Stimulated activated CD8-positive, alpha-beta memory T cell treated with anti-CD3 and anti-CD28 coated beads, Interleukin-12 subunit alpha, Interleukin-12 subunit beta, amount 100 ng/mL, for 1 hour (primary cell): ENCODE measurements at places on chromosomes 5 and 9.

- no peak for DNase-seq
These were observed 161.5 kb downstream of the GABRB2 start for GRCh38 chr5:161385027-161385426.

DNA sequence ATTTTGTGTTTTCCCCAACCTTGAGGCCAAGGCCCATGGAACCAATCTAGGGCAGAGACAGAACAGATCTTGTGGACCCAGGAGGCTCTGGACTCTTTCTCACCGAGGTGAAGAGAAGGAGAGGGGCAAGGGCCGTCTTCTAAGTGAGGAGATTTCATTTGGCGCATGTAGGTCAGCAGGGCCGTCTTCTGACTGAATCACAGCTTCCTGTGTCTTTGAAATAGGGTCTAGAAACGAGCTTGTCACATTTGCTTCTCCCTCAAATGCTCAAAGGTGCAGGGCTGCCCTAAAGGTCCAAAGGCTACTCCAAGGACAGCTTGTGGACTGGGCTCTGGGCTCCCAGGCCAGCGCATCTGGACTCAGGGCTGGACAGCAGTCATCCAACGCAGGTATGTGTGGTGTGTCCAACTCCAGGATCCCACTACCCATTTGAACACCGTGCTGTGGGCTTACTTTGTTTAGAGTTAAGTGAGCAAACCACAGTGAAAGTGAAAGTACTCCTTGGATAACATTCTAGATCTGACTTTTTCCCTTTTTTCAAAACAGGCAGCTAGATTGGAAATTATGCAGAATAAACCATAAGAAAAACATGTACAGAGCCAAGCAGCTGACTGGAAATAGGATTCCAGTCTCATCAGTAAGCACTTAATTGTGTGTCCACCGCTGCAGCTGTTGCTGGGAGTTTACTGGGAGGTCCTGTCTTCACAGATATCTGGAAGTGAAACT lies 357.0 kb downstream of the GADD45G start:
- DNase-seq = no peak

DNA sequence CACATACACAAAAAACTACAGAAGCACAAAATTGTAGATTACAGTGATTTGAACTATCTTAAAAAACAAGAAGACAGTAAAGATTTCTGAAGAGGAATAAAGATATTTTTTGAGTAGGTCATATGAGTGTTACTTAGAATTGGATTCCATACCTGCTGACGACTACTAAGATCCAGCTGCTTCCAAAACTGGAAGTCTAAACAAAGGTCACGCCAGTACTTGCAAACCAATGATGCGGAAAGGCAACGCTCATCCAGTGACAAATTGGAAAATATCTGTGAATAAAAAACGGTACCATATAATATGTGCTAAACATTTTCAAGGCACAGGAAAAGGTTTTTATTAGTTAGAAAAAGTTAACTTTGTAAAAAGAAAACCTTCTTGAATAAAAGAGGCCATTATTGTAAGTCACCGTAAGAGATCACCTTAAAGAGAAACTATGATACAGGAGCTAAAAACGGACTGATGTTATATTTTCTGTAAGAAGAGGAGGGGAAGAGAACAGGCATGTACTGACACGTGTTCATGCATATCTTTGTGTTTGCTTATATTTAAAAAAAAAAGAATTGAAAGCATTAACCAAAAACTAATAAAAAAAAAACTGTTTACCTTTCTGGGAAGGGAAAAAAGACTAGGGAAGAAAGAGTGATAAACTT lies 14.1 kb downstream of the FBXL17 start:
- DNase-seq = no peak

GRCh38 chr9:113368982-113369854 lies 7.6 kb downstream of the HDHD3 start:
- no peak for DNase-seq

GRCh38 chr9:19386502-19387044 lies 6.5 kb upstream of the RPS6 start:
- no peak for DNase-seq

DNA sequence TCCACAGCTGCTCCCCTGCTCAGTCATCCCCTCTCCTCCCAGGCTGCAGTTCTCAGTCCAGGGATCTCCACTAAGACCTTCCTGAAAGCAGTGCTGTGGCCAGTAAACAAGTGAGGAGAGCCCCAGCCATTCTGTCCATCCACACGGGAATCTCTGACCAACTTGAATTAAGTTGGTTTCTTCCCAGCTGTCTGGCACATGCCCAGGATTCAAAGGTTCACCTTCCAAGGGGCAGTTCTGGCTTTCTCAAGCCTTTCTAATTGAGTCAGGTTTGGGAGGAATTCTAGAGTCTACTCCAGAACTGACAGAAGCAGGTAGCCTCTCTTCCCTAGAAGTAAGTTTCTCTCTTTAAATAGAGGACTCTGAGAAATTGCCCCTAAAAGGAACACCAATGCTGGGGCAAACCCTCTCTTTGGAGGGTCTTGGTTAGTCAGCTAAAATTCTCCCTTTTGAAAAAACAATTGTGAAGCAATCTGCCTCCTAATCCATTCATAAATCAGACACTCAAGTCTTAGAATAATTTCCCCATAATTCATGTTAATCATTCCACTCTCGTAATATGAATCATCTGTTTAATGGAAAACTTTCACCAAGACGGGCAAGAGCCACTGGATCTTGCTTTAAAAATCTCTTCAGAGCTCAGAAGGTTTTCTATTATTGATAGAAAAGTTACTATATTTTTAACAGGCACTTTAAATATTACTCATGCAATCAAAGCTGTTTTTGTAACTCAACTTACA lies 133.8 kb downstream of the SPOCK1 start:
- no peak for DNase-seq

- DNase-seq = no peak
These were observed 18.3 kb upstream of the CD180 start for GRCh38 chr5:67214707-67215447.

DNA sequence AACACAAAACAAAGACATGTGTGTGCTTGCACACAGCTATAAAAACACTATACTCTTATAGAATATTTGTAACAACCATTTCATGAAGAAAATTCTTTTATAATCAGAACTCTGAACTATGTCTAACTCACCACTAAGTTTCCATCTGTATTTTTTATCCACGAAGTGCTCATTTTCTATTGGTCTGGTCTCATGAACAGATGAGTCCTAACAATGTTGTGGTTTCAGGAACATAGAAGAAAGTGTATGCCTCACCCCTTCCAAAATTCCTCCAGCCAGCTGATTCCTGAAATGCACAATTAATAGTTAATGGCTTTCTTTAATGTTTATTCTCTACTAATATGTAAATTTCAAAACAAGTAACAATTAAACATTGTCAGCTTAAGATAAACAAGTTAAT lies 325.3 kb upstream of the GRAMD2B start:
- DNase-seq = no peak

DNA sequence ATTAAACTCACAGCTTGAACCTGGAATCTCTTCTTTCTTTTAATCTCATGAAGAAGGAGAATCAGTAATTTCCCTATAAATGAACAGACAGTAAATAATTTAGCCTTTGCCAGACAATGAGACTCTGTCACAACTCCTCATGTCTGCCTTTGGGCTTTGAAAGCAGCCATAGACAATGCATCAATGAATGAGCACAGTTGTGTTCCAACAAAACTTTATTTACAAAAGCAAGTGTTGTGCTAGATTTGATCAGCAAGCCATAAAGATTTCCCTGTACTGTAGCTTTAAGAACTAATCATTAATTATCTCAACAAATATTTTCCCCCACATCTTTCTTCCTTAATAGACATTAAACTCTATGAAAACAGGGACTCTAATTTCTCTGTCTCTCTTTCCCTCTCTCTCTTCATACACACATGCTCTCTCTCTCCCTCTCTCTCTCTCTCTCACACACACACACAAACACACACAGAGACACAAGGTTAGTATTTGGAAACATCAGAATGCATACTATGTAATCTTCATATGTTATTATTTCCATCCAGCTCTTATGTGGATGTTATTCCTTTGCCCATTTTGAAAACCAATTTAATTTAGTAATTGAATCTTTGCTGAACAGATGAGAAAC lies 1209.8 kb upstream of the CDH6 start:
- no peak for DNase-seq

GRCh38 chr5:58452566-58453258 lies 7.2 kb downstream of the PLK2 start:
- no peak for DNase-seq

GRCh38 chr5:96254980-96255691 lies 177.9 kb downstream of the PCSK1 start:
- no peak for DNase-seq

DNA sequence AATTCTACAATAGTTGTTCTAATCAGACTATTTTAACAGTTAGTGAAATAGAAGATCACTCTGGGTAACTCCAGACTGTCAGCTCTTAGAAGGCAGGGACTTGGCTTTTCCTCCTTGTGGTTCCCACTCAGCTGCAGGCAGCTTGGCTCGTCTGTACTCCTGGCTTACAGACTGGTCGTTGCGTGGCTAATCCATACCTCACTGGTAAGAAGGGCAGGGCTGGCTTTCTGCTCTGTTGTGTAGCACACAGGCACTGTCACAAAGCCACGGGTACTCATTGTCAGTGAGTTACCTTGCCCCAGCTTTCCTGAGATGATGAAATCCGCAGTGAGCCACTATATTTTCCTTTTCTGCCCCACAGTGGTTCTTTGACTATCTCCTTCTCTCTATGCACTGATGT lies 1.8 kb upstream of the PRLR start:
- no peak for DNase-seq

DNA sequence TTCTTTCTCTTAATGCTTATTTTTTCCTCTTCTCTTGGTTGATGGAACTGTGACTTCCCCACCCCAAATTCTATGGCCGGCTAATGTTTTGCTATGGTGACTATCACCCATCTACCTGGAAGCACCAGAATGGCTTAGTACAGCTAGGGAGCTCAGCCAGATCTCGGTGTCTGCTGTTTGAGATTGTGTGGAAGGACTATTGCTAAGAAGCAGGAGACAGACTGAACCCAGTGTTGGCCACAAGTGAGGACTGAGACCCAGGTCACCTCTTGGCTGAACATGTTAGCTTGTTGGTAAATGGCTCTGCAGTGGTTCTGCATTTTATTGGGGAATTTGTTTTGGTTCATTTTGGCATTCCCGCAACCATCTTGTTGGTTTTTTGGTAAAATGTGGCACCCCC lies 2.7 kb downstream of the PRRC2B start:
- DNase-seq = no peak

GRCh38 chr9:36717276-36717675 lies 144.6 kb downstream of the MELK start:
- no peak for DNase-seq

DNA sequence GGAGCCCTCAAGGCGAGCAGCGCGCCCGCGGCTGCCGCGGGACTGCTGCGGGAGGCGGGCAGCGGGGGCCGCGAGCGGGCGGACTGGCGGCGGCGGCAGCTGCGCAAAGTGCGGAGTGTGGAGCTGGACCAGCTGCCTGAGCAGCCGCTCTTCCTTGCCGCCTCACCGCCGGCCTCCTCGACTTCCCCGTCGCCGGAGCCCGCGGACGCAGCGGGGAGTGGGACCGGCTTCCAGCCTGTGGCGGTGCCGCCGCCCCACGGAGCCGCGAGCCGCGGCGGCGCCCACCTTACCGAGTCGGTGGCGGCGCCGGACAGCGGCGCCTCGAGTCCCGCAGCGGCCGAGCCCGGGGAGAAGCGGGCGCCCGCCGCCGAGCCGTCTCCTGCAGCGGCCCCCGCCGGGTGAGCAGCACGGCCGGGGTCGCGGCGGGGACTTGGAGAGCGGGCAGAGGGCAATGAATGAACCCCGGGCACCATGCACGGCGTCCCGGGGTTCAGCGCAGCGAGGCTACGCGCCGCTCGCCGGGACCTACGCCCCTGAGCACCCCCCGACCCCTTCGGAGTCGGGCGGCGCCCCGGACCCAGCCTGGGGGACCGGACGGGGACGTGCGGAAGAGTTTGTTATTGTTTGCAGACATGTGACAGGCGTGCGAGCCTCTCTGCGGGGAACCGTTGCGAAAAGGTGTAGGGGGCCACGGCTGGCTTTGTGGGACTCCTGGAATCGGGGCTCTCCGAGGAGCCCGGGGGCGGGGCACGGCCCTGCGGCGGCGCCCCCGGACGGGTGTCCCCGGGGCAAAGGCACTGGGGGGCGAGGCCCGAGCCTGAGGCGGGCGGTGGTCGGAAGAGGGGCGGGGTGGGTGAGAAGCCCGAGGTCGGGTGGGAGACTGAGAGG lies 553 bp downstream of the MAP3K1 start:
- DNase-seq = no peak

- DNase-seq = no peak
These were observed 36.2 kb downstream of the TNFSF8 start for GRCh38 chr9:114894206-114894605.

DNA sequence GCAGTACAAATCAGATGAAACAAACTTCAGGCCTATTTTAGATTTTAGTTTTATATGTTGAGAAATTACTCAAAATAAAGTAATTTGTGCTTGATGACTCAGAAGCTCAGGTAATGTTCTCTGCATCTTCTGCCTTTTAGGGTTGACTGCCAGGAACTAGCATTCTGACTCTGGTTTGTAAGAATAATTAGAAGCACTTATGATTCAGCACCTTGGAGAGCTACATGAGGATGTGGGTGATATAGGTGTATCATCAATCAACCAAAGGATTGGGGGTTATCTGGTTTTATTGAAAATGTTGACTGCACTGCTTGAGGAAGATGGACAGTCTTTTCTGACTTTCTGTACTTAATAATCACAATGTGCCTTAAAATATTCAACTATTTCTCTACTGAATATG lies 118.7 kb upstream of the SGCD start:
- no peak for DNase-seq

DNA sequence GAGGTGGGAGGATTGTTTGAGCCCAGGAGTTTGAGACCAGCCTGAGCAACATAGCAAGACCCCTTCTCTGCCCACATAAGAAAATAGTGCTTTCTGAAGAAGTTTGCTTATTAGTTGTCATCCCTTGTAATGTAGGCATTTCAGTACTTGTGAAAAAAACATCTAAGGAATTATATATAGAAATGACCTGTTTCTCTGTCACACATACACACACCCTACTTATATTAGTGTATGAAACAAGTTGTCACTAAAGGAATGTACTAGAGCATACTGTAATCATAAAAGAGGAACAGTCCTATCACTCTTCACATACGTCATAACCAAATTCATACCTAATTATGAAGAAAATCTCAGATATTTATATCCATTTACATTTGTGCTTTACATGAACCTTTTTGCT lies 122.0 kb downstream of the NIPBL start:
- DNase-seq = no peak

DNA sequence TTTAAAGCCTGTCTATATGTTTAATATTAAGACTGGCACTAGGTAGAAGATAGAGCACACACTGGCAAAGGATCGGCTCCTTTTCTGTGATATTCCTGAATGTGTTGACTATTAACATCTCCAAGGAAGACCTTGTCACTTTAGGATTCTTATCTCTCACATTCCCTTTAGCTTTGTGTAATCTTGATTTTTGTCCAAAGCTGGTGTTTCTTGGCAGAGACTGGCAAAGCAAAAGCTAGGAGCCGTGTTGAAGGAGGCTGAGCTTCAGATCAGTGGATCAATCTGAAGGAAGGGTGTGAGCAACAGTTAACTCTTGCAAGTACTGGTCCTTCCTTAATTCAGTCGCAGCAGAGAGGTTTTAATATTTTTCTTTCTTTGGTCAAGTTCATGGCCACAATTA lies 830.4 kb upstream of the ZNF608 start:
- no peak for DNase-seq
